ENCODE measurements at places on chromosomes 12 and 14. TPM values are rescaled to one million over a fixed set of nuclear protein-coding genes. Genes with fewer than 3 reads are reported as not detected.

Gene TEX52
- total RNA-seq, result 0.34 TPM

Gene SOAT2
- total RNA-seq, result 9.7 TPM

Gene P2RX7
- total RNA-seq, result not detected

Gene IL26
- total RNA-seq, result not detected

DNA sequence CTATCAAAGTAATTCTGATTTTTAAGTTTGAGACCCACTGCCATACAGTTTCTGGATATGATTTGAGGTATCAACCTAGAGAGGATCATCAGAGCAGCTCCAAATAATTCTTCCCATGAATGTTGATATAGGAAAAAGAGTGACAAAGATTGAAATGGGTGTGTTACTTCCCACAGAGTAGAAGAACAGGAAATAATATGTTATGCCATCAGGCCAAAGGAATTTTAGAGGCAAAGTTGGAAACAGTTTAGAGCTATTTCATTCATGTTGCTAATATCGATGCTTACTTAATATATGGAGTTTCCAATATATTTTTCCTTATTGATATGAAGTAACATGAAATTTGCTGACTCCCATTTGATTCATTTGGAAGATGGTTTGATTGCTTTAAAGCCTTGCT is 8.9 kb upstream of the MSRB3 start:
- no peak for DNase-seq

DNA sequence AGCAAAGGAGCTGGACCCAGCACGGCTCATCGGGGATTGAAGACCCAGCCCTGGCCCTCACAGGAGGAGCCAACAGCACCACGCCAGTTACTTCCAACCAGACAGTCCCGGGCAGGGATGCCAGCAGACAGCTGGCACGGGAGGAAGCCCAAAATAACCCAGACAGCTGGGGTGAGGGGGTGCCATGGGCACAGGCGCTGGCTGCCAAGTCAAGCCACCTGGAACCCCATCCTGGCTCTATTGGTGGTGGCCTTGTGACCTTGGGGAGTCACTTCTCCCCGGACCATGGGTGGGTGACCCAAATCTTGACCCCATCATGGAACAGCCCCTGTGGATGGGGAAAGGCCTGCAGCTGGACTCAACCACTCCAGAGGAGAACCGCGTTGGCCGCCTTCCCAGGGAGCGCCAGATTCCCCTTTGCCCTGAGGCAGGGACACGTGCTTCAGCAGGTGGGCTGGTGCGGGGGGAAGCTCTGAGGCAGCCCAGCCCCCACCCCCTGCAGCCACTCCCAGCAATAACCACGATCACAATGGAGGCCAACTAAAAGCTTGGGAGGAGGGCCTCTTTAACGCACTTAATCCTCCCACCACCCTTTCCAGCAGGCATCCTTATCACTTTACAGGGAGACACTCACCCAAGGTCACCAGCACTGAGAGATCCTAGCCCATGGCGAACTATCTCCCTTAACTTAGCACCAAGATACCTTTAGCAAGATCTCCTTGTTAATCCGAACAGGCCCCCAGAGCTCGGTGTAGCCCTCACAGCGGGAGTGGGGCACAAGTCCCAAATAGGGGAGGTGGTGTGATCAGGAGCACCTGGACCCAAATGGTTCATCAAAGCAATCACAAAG is 4.7 kb upstream of the RHOF start:
- DNase-seq, result no peak

DNA sequence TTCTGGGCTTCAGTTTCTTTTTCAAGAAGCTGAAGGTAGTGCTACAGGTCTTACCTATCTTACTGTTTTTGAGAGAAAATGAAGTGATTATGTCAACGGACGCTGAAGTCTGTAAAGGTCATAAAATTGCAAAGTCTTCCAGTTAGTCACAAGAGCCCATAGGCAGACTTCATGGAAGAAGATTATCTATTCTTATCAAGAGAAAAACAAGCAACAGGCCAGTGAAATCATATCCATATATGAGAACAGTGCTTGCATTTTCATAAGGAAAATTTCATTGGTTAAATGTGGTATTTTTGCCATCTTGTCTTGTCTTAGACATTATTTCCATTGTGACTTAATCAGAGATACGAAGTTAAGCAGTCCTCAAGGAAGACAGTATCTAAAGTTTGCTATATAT is 412.7 kb upstream of the SEL1L start:
- DNase-seq, result no peak

DNA sequence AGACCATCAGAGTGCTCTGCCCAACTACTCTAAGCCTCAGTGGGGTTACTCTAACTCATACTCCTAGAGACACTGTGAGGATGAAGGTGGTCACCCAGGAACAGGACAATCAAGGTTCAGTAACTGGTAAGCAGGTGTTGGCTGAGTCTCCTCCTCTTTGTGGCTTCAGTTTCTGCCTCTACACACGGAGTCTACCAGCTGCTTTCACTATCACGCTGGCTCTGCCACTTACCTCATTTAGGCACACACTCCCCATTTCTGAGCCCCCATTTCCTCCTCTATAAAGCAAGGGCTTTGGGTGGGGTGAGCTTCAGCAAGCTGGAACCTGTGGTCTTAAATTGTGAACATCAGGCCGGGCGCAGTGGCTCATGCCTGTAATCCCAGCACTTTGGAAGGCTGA is 7.3 kb upstream of the TCHP start:
- DNase-seq, result no peak

DNA sequence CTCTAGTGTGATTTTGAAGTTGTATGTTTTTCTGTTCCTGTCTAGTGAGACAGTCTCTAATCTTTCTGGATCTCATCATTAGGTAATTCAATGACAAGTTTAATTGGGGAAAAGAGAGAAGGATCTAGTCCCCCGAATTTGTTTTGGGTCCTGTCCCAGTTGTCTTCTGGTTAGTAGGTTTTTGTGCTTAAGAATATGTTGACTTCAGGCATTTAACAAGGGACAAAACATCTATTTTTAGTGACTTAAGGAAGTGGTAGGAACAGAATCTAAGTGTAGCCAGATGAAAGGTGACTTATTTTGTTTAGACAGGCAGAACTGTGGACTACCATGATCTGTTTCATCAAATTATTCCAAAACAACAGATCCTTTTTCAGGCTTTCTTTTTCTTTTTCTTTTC is 2.2 kb downstream of the GPATCH2L start:
- no peak for DNase-seq

GRCh38 chr12:25256005-25256404 is 5.3 kb upstream of the KRAS start:
- peak; percentile 73 for DNase-seq

GRCh38 chr14:104558231-104559027 is 21.1 kb upstream of the C14orf180 start:
- no peak for DNase-seq

DNA sequence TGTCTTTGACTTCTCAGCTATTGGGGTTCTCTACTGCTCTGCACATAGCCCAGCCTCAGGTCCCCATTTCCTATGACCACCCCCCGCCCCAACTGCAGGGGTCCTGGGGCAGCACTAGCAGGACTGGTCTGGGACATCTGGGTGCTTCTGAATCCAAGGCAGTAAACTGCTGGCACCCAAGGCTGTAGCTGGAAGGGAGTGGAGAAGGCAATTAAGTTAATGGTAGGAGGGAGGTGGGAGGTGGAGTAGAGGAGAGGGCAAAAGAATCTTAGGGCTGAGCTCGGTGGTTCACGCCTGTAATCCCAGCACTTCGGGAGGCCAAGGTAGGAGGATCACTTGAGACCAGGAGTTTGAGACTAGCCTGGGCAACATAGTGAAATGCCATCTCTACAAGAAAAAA is 11.5 kb downstream of the PLEK2 start:
- DNase-seq, result no peak

DNA sequence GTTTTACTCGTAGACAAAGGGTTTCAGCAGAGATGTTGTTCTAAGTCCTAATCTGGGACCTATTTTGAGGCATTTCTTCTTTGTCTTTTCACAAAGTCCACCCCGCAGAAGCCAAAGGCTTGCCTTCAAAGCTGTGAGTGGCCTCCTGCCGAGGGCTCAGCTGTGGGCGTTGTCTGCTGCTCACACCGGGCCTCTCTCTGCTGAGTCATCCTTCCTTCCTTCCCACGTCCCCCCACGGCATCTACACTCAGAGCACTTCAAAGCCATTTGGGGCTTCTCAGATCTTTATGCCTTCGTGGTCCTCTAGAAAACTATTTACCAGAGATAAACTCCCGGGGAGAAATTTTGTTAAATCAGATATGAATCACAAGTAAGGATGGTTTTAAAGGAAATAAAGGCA is 115.9 kb upstream of the TMPO start:
- DNase-seq, result peak; percentile 59
